Naive thymus-derived CD4-positive, alpha-beta T cell (primary cell): ENCODE measurements at places on chromosomes 7 and 10.
A peak's percentile ranks its signal among the peaks of the same experiment; 100 is the strongest.

DNA sequence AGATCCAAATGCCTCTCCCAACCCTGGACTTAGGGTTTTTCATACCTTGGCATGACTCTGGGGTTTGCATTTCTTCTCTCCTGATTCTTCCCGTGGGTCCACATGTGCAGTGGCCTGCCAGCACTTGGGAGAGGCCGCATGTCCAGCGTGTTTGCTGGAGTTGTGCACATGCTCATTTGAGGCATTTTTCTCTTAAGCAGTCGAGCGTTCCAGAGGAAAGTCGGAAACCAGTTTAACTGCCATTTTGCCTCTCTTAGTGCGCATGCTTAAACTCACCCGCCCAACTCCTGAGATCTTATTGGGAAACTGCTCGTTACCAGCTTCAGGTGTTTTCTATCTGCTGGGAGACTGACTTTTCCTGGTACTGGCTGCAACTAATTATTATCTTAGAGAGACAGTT, 888.4 kb upstream of the PHF14 start:
- DNase-seq, result no peak

GRCh38 chr7:106393564-106394251, 108.9 kb upstream of the NAMPT start:
- no peak for DNase-seq

- no peak for DNase-seq
Measured at GRCh38 chr10:62634576-62634975, 169.9 kb upstream of the ADO start.

GRCh38 chr7:71015252-71015900, 116.6 kb upstream of the GALNT17 start:
- DNase-seq, result no peak

- DNase-seq, result no peak
Measured at GRCh38 chr10:3046210-3046779, 21.1 kb upstream of the PFKP start.

DNA sequence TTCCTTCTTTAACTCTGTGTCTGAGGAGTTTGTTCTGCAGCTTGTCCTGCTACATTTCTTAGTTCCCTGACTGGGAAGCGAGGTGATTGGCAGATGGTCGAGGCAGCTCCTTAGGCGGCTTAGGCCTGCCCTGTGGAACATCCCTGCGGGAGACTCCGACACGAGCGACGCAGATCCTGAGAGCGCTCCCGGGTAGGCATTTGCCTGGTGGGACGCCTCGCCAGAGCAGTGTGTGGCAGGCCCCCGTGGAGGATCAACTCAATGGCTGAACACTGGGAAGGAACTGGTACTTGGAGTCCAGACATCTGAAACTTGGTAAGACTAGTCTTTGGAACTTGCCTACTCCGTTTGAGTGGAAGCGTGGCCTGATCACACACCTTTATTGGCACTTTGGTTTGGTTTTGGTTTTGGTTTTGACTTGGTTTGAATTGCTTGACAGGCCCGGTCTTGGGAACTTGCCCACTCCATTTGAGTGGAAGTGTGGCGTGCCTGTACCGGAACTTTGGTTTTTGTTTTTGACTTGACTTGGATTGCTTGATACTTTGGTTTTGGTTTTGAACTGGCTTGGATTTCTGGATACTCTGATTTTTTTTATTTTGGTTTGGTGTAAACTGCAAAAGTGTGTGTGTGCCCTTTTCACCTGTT, 42.6 kb downstream of the MAP3K8 start:
- DNase-seq, result no peak

DNA sequence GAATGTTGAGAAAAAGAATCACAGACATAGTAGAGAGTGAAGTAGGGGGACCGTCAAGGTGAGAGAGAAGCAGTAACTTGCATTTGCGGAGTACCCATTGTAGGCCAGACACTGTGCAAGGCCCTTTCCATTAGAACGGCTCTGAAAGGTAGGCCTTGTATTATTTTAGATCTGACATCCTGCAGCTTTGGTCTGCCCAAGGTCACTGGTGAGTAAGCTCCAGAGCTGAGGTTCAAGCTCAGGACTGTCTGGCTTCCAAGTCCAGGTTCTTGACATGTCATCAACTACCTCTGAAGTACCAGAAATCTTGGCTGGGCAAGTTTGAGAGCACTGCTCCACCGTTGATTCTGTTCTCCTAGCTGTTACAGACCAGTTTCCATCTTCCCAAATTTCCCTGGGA, 13.2 kb upstream of the EVX1 start:
- no peak for DNase-seq

DNA sequence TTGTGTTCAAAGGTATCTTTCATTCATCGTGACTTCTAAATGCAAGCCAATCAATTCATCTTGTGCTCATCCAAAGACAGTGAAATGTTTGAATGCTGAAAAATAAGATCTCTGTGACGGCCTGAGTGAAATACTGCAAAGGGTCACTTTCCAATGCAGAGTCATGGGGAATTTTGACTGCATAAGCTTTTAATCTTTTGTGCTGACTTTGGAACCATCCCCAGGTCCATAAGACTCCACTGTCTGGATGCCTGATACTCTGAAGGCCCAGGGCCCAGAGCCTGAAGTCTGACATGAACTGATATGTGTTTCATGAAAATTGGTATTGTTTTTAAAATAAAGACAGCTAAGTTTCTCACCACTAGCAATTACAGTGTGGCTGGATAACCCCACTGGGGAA, 39.0 kb downstream of the PPP1R3C start:
- DNase-seq, result no peak

DNA sequence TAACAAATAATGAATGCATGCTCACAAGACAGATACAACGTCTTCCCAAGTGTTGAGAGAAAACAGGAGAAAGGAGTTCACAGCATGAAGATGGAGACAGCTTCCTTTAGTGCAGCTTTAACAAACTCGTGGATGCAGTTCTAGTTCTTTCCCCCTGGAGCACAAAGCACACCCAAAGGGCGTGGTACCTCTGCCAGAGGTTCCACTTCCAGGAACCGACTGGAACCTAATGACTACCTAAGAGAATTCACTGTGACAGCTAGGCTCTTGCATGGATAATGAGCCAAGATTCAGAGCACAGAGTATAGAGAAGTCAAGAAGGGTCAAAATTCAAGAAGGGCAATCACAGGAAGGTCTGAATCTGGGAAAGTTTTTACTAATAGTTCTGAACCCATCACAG, 673.2 kb downstream of the XPNPEP1 start:
- DNase-seq, result no peak

DNA sequence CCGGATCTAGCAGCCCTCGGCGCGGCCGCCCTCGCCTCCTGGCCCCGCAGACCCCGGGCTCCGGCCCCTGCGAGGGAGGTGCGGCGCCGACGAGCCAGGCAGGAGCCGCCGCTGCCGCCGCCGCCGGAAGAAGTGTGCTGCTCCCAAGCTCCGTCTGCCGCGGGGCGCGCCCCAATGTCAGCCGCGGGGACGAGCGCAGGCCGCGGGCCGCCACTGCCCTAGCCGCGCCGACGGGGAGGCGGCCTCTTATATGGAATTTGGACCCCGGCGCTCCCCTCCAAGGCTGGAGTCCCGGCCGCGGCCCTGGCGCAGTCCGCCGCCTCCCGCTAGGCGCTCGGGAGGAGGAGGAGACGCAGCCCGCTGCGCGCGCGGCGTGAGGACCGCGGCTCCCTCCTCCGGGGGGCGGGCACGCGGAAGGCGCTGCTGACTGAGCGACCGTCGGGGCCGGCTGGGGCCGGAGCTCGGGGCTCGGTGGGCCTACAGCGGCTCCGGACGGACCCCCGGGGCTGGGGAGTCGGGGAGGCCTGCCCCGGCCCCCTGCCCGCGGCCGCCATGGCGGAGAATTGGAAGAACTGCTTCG, at the start of gene TRIM8:
Gene TRIM8 (plus strand): TSS at position 414 of the 580 bp plus-strand sequence. CDS start 139 bp downstream, at position 553.
- DNase-seq, result peak; percentile 51

DNA sequence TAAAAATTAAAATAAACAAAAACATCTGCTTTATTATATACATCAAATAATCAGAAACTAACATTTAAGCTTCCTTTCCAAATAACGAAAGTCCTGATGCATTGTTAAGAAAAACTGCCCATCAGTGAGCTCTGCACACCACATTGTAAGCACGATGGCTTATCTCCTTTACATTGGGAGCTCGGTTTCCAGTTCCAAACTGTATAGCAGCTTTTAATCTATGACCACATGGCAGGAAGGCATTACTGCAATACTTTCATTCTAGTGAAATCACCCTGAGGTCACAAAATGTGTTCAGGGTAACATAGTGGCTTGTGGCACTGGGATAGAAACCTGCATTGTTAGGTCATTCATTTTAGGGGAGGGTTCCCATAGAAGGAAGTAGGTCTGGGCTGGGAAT, 146.3 kb downstream of the ZNF22 start:
- DNase-seq, result no peak

GRCh38 chr10:5466451-5467206, 32.7 kb downstream of the CALML5 start:
- DNase-seq, result no peak

DNA sequence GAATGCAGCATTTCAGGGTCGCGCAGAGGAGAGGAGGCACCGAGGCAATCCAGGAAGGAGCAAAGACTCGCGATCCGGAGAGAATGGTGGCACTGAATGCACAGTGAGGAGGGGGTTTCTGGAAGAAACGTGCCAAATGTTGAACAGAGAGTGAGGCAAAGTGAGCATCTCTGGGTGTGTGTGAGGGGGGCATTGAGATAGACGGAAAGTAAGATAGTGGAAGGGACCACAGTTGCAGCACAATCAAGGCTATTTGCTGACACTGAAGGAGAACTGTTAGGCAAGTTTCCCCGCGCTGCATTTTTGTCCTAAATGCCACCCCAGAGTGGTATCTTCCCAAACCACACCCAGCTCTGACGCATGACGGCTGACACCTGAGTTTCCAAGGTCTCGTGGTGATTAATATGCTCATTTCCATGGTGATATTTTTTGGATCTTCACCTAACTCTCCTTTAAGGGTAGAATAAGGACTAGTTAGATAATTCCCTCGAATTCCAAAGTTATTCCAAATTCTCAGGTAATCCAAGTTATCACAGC, 14.4 kb upstream of the ADO start:
- no peak for DNase-seq

GRCh38 chr7:105198223-105198622, 184.2 kb downstream of the KMT2E start:
- DNase-seq, result no peak

- DNase-seq, result no peak
Measured at GRCh38 chr7:22651534-22652243, 75.3 kb upstream of the IL6 start.

DNA sequence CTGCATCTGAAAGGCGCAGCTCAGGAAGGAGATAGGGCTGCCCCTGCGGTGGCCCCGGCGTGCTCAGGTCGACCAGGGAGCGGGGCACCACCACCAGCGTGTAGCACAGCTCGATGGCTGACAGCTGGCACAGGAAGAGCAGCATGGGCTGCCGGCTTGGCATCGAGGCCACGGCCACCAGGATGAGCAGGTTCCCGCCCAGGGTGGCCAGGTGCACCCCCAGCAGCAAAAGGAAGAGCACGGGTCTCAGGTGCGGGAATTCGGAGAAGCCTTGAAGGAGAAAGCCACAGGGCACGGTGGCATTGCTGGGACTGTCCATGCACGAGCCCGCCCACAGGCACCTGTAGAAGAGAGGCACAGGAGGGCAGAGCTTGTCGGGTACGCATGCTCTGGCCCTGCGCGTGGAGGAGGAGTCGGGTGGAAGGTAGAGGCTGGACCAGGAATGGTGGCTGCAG, 33.9 kb downstream of the TAS2R41 start:
- DNase-seq, result no peak

GRCh38 chr10:121485436-121486139, 112.7 kb downstream of the FGFR2 start:
- DNase-seq, result no peak

GRCh38 chr7:27888736-27889135, 148.8 kb downstream of the TAX1BP1 start:
- DNase-seq, result no peak
